Omental fat pad (tissue), 4 donors: ENCODE measurements at places on chromosomes 12 and 14. TPM values are rescaled to one million over a fixed set of nuclear protein-coding genes. Genes with fewer than 3 reads are reported as not detected.

DNA sequence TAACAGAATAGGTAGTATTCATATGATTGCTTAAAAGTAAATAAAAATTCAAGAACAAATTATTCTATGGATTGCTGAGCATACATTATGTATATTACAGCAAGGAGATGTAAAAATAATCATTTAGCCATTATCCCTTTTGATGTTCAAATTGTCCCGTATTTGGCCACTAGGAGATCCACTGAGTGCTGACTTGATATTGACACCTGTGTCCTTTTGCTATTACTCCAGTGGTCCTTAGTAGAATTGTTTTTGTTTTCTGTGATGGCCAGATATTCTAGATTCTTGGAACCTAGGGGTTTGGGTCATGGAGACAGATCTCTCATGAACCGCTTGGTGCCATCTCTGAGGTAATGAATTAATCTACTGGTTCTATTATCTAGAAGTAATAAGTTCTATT lies 16.8 kb downstream of the ERO1A start:
- no peak for DNase-seq

DNA sequence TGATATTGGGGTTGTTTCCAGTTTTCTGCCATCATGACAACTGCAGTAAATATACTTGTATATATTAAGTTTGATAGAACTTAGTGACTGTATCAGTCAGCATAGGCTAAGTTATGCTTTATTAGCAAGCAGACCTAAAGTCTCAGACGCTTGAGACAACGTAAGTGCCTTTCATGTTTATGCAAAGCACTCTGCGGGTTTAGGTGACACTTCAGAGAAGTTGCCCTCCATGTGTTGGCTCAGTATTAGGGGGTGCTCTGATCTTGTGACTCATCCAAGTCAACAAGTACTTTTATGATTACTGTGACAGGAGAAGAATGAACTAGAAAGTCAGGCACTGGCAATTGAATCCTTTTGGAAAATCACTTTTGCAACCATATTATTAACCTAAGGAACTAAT lies 13.3 kb upstream of the OTOGL start:
- DNase-seq = no peak

- no peak for DNase-seq
Measured at GRCh38 chr14:69569859-69570258, 4.8 kb downstream of the CCDC177 start.

DNA sequence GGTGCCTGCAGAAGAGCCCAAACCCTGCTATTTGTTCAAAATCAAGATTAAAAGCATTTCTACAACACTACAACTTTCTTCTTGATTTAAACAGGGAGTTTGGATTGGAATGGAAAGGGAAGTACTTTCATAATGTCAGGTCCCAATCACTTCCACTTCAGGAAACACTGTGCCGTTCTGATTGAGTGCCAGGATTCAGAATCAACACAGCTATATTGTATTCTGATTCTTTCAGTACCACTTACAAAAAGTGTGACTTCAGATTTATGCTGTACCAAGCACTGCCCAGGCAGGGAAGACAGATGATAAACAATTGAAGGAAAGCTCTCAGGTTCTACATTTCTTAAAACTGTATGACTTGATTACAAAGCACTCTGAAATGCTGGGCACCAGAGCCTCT lies 3.2 kb downstream of the TDP1 start:
- DNase-seq = no peak

The LRIG3 gene
- 29.0 TPM for total RNA-seq

DNA sequence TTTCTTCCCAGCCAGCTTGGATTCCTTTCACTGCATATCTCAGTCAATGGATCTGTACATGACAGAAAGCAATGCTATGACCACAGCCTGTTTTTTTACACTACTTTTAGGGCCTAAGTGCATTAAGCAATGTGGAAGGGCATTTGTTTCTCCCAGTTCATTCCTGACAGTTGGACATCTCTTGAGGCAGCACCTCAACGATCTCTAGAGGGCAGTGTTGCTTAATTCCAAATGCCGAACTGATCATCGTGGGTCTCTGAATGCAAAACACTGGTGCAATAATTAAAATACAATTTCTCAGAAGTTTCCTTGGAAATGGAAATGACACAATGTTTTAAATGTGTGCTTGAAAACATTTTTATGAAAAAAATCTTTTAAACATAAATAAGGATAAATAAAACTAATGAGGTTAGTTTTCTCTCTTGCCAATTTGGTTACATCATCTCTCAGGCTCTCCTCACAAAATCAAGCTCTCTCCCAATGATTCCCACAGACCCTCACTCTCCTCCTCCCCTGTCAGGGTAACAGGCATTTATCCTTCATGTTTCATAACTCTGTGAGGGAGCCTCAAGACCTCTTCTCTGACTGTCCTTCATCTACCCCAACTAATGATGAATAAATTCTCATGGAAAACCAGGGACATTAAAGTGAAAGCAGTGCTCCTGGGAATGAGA lies 192.4 kb upstream of the SLC16A7 start:
- no peak for DNase-seq

DNA sequence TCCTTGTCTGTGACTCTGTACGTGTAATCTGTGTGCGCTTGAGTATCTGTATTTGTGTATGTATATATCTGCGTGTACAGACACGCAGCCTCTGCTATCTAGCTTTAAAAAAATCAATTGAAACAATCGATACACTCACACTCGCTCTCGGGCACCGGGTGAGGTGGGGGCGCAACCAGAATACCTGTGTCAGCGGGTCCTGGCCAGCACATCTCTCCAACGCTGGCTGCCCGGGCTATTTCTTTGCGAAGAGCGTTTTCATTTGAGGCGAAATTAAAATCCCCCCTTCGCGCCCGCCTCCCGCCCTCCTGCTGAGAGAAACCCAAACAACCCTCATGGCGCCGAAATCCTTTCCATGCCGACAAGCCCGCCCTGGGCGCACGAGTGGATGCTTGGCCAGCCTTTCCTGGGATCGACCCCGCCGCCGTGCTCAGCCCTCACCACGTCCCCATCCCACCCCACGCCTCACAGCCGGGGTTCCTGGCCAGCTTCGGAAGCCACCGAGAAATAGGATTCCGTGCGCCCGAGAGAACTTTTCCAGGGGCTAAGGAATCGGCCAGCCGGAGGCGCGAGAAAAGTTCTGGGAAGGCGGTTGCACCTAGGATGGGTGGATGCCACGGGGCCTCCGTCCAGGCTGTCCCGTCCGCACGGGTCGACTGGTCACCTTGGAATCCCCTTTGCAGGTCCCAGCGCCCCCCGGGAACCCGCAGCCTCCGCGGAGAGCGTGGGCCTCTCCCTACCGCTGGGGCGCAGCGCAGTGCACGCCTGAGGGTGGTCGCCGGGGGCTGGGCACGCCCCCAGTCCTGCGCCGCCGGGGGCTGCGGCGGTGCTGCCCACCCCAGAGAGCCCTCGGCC lies 1.0 kb downstream of the ZDHHC22 start:
- no peak for DNase-seq

The TIGAR gene
- 4.9 TPM for total RNA-seq

DNA sequence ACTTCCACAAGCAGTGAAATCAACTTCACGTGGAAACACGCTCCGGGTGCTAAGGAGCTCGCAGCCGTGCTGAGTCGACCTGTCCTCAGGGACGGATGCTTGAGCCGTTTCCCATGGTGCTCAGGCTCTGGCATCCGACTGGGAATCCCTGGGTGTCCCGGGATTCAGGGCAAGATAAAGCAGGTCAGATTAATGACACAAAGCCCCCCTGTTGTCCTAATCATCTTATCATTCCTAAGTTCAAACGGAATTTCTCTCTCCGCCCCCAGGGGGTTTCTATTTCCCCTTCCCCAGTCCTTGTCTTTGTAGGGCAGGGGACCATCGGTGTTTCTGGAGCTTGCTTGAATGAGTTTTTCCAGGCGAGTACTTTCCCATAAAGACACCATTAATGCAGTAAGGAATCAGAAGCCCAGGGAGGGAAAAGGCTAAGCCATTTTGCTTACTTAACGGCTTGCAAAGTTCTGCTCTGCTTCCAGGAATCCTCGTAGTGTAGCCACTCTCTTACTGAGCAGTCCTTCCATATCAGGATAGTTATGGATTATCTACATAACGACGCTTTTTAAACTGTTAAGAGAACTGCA lies 116.5 kb downstream of the TMEM132C start:
- DNase-seq = no peak

DNA sequence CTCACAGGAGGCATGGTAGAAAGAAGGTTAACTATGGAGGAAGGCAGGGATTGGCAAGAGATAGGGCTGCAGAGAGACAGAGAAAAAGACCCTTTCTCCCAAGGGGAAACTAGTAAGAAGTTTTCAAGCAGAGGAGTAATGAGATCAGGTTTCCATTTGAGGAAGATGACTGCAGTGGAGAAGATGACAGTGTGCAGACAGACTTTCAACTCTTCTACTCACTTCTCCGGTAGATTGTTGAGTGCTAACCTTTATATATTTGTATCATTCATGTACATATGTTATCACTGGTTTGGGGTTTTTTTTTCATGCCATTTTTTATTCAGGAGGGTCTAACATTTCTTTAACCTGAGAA lies 5.9 kb upstream of the B3GNT4 start:
- DNase-seq = no peak

- DNase-seq = no peak
Measured at GRCh38 chr12:62654326-62655241, 188.0 kb downstream of the MON2 start.

DNA sequence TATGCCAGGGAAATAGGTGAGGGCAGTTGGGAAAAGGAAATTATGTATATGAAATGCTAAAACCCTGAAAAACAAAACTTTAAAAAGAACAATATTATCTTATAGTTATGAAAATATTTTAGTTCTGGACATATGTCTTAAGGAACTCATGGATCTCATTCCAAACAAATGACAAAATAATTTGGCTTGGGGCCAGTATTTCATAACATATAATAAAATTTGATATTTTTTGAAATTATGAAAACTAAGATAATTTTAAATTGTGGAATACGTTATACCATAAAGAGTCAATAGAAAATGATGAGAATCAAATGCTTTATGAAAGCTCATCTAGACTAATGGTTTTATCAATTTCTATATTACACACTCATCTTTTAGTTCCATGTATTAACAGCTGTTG lies 173.8 kb upstream of the DCN start:
- DNase-seq = no peak

- DNase-seq = no peak
Measured at GRCh38 chr12:34291001-34291400, 268.7 kb downstream of the ALG10 start.

DNA sequence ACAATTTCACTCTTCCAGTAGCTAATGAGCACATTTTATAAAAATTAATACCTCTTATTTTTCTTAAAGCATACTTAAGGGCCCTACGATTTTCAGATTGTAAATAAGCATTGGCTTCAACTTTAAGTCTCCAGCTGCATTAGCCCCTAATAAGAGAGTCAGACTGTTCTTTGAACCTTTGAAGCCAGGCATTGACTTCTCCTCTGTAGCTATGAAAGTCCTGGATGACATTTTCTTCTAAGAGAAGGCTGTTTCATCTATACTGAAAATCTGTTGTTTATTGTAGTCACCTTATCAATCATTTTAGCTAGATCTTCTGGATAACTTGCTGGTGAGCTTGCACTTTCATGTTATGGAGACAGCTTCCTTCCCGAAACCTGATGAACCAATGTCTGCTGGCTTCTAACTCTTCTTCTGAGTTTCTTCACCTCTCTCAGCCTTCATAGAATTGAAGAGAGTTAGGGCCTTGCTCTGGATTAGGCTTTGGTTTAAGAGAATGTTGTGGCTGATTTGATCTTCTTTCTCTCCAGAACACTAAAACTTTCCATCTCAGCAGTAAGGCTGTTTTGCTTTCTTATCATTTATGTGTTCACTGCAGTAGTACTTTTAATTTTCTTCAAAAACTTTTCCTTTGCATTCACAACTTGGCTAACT lies 377.1 kb upstream of the RGS6 start:
- DNase-seq = no peak

GRCh38 chr12:632102-632696 lies 31.0 kb downstream of the NINJ2 start:
- DNase-seq = no peak

DNA sequence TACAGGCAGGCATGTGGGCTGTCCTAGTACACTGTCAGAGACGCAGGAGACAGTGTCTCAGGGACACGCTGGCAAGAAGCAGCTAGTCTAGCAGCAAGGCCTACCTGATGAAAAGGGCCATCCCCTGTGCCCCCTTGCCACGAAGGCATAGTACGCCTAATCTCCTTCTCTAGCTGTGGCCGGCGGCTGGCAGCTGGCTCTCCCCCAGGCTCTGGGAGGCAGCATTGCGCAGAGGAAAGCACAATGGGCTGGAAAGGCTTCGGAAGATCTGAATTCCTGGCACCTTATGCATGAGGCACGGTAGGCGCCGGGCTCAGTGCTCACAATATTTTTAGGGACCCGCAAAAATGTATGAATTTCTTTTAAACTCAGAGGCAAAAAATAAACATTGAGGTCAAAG lies 16.0 kb upstream of the PLEKHH1 start:
- DNase-seq = no peak
